ENCODE measurements at places on chromosomes 6 and 20. TPM values are rescaled to one million over a fixed set of nuclear protein-coding genes. Genes with fewer than 3 reads are reported as not detected.

Gene PRDM13
- total RNA-seq: not detected

- DNase-seq: peak; percentile 82
Measured at GRCh38 chr20:40955326-40955725, 73.3 kb upstream of the TOP1 start.

DNA sequence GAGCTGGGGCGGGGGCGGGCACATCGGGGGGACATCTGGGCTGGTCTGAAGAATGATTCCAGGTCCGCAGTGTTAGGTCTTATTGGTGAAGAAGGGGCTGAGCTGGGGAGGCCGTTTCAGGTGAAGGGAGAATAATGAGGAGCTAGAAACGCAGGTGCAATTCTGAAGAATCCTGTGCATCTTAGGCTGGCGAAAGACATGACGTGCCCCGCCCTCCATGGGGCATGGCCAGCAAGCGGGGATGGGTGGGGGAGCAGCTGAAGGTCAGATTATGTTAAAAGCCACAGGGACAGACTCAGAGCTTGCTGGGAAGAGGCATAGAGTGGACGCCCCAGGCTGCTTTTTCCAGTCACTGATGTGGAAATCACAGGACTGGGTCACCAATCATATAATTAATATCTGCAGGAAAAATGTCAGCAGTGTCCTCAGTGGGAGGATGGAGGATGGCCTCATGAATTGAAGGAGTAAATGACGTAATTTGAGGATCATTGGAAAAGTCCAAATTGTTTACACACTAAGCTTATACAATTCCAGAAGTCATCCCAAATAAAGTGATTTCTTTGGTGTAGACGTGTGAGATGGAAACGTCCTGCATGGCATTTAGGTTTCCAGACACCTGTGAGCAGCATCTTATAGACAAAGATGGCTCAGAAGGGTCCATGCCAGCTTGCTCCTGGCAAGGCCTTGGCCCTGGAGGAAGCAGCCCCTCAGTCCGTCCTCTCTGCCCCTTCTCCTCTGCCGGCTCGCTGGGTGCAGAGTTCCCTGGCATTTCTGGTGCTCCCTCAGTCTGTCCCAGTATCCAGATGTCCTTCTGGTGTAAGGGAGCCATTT is 109.6 kb upstream of the FRMD1 start:
- DNase-seq: no peak

- DNase-seq: no peak
Measured at GRCh38 chr6:151690303-151690702, 117.2 kb upstream of the ESR1 start.

- DNase-seq: peak; percentile 17
Measured at GRCh38 chr6:169092375-169092774, 161.3 kb downstream of the THBS2 start.

DNA sequence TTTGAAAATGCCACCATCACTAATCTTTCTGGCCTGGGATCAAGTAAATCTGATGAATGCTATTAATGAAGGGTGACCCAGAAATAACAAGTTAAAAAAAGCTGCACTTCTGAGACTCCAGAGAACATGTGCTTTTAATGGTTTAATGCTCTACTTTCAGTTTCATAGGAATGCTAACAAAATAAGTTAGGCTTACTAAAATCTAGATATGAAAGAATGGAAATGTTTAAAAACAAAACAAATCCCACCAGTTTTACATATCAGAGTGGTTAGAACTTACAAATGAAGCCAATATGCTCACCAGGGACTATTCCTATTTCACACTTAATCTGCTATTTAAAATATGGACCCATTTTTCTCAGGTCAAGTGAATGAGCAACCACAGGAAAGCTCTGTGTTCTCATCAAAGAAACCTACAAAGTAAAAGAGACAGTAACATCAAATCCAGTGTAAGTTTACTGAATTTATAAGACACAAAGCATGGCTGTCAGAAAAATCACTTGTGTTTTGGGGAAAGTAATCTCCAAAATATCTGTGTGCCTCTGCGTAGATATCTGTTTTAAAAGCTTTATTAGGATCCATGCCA is 40.3 kb downstream of the FYN start:
- no peak for DNase-seq

- DNase-seq: no peak
Measured at GRCh38 chr6:36676141-36677058, 2.1 kb upstream of the CDKN1A start.

DNA sequence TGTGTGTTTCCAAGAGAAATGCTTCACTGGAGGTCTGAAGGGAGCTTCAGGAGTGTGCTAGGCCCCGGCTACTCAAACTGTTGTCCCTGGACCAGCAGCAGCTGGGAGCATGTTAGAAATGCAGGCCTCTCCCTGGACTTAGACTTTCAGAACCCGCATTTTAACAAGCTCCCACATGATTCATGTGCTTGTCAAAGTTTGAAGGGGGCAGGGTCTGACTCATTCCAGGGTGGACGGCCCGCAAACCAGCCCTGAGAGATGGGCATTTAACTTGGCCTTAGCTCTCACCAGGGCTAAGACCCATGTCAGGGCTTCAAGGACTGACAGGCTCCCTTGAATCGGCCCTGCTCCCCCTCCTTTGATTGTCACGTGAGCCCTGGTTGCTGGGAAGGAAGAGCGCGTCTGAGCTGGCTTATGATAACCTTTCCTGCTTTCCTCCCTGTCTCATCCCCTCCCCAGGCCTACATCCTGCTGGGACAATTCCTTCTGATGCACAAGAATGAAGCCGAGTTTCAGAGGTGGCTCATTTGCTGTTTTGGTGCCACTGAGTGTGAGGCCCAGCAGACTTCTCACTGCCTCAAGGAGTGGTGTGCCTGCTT is 35.5 kb downstream of the BANF2 start:
- DNase-seq: no peak

- no peak for DNase-seq
Measured at GRCh38 chr20:1625083-1625690, 5.4 kb upstream of the SIRPB1 start.

DNA sequence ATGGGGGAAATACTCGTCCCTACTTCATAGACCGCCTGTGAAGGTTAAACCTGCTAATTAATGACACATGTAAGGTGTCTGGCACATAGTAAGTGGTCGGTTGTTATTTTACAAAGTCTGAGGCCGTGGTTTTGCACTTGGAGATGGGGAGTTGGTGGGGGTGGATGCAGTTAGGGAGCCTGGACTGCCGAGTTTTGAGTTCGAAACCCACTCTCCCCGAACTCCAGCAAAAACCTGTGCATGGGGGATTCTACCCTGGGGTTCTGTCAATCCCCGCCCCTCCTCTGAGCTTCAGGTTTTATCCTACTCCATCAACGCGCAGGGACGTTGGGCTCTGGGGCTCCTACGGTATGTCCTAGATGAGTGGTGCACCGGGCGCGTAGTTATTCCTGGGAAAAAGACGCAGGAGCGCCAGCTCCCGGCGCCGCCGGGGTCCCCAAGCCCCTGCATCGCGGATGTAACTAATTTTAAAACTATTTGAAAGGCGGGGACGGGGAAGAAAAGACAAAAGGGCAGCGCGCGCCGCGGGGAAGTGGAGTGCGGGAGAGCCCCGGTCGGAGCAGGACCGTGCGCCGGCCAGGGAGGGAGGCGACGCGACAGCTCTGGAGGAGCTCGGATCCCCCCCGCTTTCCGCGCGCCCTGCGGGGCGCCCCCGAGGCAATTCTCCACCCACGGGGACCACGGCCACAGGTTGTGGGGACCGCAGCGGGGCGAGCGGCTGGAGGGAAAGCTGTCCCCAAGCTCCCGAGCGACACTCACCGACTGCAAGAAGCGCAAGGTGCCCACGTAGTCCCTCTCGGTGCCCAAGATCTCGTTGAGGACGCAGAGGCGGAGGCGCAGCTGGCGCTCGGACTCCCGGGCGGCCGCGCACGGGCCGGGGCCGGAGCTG is 672 bp downstream of the PREX1 start:
- no peak for DNase-seq

- no peak for DNase-seq
Measured at GRCh38 chr6:1890071-1890470, 280.4 kb downstream of the FOXC1 start.

GRCh38 chr6:107547451-107547840 is 57.5 kb downstream of the SOBP start:
- no peak for DNase-seq

DNA sequence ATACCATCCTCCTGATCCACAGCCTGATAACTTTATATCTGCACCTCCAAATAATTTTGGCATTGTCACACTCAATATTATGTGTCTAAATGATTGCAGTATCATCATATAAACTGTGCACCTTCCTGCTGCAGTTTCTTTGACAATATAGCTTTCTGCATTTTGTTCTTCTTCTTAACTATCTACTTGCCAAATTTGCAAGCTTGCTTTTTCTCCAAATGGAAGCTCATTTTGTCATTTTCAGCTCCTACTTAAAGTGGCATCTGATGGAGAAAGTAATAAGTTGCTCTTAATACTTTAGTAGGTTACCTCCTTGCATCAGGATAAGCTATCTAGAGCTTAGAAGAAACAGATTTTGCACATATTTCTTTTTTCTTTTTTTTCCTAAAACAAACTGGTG is 74.0 kb upstream of the DEFB112 start:
- no peak for DNase-seq

GRCh38 chr6:31270788-31271640 is 878 bp downstream of the HLA-C start:
- no peak for DNase-seq

GRCh38 chr6:3506751-3507383 is 50.0 kb upstream of the SLC22A23 start:
- DNase-seq: no peak

DNA sequence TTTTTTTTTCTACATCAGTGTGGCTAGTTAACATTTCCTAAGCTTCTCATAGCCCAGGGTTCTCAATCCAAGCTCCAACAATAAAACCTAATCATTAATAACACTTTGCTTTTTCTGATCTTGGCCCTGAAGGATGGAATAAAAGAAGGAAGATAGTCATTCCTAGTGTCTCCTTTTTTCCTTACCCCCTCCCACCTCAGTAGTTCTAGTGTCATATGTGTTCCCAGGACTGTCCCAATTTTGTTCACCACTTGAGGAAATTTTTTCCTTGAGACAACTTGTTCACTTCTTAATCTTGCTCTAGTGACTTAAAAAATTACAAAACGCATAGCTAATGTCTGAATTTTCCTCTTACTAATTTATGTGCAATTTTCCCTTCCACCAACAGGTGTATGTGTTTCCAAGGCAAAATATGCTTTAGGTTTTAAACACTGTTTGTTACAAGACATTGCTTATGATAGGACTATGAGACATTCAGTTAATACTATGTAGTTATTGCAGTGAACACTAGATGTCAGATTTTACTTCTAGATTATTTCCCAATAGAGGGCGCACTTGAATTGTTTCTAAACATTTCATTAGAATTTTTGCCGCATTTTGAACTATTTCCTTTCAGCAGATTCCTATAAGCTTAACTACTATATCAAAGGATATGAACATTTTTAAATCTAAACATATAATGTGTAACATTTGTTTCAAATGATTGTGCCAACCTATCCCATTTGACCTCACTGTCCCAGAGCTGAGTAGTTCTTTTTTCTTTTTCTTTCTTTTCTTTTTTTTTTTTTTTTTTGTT is 18.5 kb upstream of the C6orf141 start:
- DNase-seq: no peak

- DNase-seq: no peak
Measured at GRCh38 chr20:19779634-19780033, 21.6 kb downstream of the RIN2 start.

GRCh38 chr20:49693435-49694171 is 20.1 kb downstream of the B4GALT5 start:
- no peak for DNase-seq
